ENCODE measurements at places on chromosomes 13 and 19.

DNA sequence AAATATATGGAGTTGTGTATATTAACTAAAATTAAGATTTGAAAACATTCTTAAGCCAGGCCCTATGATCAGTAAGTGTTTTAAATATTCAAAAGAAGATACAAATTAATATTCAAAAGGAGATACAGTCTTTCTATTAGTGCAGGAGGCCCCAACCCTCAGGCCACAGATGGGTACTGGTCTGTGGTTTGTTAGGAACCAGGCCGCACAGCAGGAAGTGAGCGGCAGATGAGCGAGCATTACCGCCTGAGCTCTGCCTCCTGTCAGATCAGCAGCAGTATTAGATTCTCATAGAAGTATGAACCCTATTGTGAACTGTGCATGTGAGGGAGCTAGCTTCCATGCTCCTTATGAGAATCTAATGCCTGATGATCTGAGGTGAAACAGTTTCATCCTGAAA is 232.9 kb downstream of the FOXO1 start:
- no peak for DNase-seq

DNA sequence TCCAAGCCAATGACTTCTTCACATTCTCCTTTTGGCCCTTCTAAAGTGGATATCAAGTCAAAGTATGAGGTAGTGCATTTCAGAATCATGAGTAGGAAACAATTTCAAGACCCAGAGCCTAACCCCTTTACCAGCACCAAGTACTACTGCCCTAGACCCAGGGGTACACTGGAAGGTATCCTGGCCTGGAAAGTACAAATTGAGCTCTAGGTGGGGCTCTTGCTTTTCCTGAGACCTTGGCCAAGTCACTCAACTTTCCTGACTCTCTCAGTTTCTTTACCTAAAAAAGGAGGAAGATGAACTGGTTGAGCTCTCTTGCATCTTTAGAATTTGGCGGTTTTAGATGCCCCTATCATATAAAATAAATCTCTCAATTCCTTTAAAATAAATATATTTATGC is 204.7 kb downstream of the FGF14 start:
- no peak for DNase-seq

- DNase-seq = no peak
These were observed 40.2 kb upstream of the ABCC4 start for GRCh38 chr13:95341441-95341840.

GRCh38 chr13:48866249-48866648 is 109.5 kb upstream of the FNDC3A start:
- no peak for DNase-seq

DNA sequence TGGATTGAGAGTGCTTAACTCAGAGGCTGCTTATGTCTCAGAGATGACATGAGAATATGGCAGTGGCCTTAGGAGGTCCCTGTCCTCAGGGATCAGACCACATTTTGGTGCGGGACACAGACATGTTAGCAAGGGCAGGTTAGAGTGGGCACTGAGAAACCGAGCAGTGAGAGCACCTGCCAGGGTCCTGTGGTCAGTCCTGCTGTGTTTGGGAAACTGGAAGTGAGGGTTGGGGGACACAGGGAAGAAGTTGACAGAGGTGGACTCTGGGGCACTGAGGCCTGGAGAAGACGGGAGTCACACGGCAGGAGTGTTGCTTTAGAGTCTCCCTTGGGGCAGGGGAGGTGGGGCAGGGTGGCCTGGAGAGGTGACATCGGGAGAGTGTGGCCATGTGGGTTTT is 7.4 kb downstream of the IGFLR1 start:
- DNase-seq = no peak

DNA sequence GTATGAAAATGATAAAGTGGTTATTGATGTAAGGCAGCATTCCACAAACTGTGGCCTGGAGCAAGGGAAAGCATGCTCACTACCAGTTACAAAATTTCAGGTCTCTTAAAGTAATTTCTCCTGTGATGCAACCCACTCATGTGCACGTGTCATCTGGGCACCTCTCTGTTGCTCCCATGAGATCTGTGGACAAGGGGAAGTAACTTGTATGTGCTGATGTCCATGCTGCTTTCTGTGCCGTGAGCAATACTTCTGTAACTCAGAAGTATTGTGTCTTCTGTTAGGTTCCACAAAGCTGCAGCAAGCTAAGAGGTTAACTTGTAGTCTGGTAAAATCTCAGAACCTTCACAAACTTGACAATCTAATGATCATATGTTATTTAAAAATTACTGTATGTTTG is 930.0 kb upstream of the SLITRK6 start:
- no peak for DNase-seq

GRCh38 chr13:90454002-90454636 is 893.4 kb upstream of the MIR17HG start:
- DNase-seq = no peak

DNA sequence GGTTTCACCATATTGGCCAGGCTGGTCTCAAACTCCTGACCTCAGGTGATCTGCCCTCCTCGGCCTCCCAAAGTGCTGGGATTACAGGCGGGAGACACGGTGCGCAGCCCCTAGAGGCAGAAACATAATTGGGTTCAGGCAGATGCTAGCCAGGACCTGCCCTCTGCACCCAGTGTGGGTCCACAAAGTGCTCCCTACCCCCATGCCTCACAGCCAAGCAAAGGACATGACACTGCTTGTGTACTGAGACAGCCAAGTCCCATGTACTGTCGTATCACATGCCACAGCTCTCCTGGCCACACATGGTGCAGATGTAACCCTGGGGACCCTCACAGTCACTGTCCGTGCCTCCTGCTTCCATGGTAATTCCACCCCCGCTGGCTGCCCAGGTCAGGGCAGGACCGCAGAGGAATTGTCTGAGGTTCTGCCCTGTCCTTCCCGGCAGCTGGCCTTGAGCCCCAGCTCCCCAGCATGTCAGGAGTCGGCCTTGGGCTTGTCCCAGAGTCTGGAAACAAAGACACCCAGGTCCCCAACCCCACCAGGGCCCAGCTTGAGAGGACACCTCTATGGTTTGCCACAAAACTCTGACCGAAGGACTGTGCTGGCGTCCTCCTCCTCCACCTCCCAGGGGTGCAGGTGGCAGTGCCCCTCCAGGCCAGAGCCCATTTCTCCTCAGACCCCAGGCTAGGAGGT is 7.6 kb downstream of the PRR36 start:
- no peak for DNase-seq

Data from hematopoietic multipotent progenitor cell treated with erythropoietin and hydrocortisone succinate and interleukin-3 and kit ligand, for 17 days (in vitro differentiated cells).